ENCODE measurements at places on chromosomes 7 and 10.

DNA sequence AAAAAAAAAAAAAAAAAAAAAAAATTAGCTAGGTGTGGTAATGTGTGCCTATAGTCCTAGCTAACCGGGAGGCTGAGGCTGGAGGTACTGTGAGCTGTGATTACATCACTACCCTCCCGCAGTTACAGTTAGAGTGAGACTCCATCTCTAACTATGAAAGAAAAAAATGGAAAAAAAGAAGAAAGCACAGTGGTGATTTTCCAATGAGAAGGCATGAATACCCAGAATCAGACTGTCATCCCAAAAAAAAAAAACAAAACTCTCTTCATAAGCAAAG lies 269.9 kb upstream of the MKLN1 start:
- DNase-seq: peak; percentile 48

DNA sequence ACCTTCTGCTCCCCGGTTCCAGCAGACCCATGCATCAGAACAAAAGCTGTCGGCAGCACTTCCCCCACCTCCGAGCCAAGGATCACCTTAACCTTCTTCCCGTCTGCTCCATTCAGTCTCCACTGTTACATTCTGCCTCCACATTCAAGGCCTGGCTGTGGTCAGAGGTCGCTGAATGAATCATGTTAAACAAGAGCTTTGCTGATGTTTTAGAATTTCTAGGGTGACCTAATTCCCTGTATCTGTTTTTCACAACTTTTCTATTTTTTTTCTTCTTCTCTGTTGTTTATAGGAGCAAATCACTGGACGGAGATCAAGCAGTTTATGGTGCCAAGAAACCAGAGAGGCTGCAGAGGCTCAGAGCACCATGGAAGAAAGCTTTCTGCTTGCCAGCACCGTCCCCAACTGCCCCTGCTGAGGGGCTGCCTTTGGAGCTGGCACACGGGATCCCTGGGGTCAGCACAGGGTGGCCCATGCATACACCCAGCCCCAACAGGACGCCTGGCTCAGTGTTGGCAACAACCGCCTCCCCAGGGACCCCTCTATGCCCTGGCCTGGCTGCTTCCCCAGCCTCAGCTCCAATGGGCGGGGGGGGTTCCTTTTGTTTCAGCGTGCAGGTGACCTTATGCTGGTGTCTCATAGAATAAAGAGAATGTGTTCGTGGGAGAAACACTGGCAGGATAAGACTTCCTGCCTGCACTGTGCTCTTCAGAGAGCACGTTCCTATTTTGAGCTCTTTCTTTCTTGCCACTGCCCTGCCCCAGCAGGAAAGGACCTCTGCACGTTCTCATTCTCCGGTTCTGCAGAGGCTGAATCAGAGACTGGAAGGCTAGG lies 182.7 kb upstream of the LYZL2 start:
- DNase-seq: peak; percentile 96

- DNase-seq: no peak
Observed at GRCh38 chr7:25517906-25518305, 289.6 kb upstream of the NPVF start.

- DNase-seq: no peak
Observed at GRCh38 chr10:86327954-86328725, 38.5 kb downstream of the GRID1 start.

GRCh38 chr10:61066661-61067344 lies 122.8 kb upstream of the RHOBTB1 start:
- DNase-seq: no peak

- DNase-seq: no peak
Observed at GRCh38 chr7:30446266-30446665, 32.3 kb downstream of the NOD1 start.

GRCh38 chr7:67435894-67436535 lies 439.4 kb downstream of the TYW1 start:
- no peak for DNase-seq

GRCh38 chr7:116284390-116284789 lies 74.1 kb downstream of the TES start:
- no peak for DNase-seq

- no peak for DNase-seq
Observed at GRCh38 chr10:8051109-8051821, 3.2 kb upstream of the GATA3 start.

GRCh38 chr7:96832092-96832662 lies 122.5 kb upstream of the SEM1 start:
- no peak for DNase-seq

GRCh38 chr7:23539494-23539907 lies 7.7 kb upstream of the TRA2A start:
- DNase-seq: no peak

DNA sequence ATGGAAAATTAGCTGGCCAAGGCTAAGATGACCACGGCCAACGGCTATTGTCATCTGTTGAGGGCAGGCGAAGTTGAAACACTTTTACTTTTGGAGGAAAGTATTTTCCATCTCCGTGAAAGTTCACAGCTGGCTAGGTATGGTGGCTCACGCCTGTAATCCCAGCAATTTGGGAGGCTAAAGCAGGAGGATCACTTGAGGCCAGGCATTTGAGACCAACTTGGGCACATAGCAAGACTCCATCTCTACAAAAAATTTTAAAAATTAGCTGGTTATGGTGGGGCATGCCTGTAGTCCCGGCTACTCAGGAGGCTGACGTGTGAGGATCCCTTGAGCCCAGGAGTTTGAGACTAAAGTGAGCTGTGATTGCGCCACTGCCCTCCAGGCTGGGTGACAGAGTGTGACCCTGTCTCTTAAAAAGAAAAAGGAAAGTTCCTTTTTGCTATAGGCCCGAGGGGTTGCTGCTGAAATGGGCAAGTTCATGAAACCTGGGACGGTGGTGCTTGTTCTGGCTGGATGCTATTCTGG lies 85.5 kb upstream of the MKLN1 start:
- no peak for DNase-seq

GRCh38 chr7:92782236-92782635 lies 54.1 kb downstream of the CDK6 start:
- DNase-seq: no peak

- no peak for DNase-seq
Observed at GRCh38 chr10:52464368-52465124, 150.5 kb downstream of the DKK1 start.

GRCh38 chr7:15352421-15353206 lies 209.2 kb downstream of the AGMO start:
- DNase-seq: no peak
